Calu3 (cell line): ENCODE measurements at places on chromosomes 11 and 22.
A peak's percentile ranks its signal among the peaks of the same experiment; 100 is the strongest.

DNA sequence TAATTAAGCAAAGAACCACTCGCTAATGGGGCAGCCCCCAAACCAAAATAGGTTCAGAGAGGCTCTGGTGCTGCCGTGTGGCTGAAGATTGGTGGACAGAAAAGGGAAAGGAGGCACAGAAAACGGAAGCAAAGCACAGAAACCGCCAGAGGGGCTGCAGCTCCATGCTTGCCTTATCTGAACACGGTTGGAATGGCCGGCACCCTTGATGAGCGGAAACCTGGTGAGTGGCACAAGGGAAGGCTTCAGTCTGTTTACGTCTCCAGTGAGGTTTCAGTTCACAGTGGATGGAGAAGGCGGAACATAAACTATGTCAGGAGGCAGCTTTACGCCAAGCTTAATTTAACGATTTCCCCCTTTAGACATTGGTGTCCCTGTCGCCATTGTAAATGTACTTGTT, 5.2 kb upstream of the PRR33 start:
- no peak for DNase-seq

DNA sequence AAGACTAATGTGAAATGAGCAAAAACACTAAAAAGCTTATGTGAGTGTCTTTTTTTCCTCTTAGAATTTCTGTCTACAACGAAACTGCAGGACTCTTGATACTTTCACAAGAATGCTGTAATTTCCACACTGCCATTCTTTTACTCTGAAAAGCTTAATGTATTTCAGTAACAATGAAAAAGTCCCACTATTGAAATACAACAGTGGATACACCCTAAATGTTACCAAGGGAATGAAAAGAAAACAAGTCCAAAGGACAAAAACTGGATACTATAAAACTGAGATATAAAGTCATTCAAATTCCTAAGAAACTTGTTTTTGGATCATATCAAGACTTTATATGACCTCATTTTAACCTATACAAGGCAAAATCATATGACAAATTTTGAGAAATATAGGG, 77.4 kb downstream of the SOX6 start:
- no peak for DNase-seq

DNA sequence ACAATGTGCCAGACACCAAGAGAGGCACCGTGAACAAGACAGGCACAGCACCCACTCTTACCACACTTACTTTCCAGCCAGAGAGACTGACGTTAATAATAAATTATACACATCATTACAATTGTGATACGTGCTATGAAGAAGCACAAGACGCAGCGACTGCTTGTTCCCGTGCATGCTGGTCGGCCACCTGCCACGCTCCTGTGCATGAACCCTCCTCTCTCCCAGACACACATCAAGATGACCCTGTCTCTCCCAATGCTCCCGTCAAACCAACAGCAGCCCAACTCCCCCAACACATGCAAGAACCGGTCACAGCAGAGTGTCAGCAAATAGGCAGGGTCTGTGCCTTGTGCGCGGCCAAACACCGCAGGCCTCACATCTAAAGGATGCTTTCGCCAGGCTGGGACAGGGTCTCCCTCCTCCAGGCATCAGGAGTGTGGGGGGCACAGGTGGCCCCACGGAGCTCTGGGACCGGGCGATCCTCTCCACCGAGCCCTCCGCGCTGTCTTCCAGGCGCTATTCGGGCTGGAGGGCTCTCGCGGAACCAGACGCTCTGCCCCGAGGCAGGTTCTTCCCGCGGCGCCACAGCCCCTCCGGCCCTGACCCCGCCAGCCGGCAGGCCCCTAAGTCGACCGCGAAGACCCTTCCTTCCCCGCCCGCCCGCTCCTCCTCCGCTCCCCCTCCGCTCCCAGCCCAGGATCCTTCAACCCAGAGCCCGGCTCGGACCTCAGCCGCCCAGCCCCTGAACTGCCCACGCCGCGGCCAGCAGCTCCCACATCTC, 533 bp downstream of the SERGEF start:
- DNase-seq = peak; percentile 19

DNA sequence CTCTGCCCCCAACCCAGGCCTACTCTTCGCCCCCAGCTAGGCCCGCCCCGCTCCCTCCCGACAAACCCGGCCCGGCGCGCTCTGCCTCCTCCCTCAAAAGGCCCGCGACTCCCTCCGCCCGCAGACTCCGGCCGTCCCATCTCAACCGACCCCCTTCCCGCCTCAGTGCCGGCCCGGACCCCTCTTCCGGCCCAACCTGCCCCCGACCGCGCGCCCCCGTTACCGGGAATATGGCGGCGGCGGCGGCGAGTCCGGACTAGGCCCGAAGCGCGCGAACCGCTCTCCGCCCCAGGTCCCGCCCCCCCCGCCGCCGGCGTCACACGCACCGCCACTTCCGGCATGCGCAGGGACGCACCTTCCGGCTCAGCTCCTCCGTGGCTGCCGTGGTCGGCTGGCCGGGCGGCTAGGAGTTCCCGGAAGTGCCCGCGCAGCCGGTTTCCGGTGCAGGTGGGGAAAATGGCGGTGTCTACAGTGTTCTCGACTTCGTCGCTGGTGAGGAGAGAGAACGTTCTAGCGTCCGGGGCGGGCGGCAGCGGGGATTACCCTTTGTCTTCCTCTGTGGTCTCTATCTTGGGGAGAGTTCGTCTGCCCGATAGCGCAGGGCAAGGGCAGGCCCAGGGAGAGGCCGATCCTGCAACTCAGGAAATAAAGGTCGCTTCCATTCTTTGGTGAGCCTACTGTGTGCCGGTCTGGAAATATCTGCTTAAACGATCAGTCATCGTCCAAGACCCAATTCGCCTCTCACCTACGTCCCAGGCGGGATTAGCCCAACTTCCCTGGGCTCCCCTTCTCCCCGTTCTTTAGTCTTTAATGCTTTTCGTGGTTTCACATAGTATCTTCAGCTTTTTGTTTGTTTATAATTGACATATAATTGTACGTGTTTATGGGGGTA, at the start of the genes CPSF7 and SDHAF2:
CPSF7 (minus strand) TSS at position 285 of the 892 bp plus-strand sequence. CDS start 740 bp downstream, outside the sequence.
SDHAF2 (plus strand) TSS at position 434 of the 892 bp plus-strand sequence; CDS start at position 457, 23 bp downstream.
- DNase-seq = peak; percentile 98

DNA sequence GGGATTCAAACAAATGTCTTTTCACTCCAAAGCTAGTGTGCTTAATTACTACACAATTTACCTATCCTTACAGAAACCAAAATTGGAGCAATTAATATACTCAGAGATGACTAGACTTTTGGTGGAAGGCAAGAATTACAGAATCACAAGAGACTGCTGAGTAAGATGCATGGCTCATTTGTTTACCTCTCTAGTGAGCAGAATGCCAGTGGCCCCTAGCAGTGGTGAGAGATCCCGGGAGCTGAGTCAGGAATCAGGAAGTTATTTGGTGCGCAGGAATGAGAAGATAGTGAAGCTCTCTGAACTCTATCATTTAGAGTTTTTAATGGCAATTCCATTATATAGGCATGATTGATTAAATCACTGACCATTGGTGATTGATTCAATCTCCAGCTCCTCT, 188.9 kb upstream of the SESN3 start:
- no peak for DNase-seq

- no peak for DNase-seq
These were observed 379.1 kb downstream of the BRD1 start for GRCh38 chr22:49448526-49448925.

DNA sequence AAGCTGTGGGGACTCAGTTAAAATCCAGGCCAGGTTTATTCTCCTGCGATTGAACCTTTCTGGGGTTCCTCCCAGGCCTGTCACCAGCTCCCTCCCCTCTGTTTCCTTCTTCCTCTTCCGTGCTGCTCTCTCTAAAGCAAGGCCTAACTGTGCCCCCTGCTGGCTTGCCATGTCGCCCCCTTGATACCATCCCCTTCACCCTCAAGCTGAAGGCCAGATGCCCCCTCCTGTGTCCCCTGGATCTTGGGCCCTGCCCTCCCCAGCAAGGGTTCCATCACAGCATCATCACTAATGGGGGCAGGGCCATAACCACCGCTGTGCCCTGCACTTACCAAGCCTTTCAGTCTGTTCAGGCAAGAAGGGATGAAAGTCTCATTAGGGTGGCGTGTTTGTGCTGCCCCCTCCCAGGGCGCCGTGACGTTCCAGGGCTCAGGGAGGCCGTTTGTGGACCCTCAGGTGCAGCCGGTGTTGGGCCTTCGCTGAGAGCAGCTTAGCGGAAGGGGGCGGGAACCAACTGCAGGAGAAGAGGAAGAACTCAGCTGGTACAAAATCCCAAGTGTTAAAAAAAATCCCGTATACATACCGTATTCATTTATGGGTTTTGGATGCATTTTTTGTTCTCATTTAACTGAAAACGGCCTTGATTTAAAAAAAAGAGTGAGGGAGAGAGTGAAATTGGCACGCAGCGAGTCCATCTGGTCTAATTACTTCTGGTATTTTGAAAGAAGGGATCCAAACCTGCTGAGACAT, 69.9 kb downstream of the MPPED1 start:
- no peak for DNase-seq

- DNase-seq = no peak
These were observed 41.1 kb downstream of the KCNC1 start for GRCh38 chr11:17775507-17776211.

DNA sequence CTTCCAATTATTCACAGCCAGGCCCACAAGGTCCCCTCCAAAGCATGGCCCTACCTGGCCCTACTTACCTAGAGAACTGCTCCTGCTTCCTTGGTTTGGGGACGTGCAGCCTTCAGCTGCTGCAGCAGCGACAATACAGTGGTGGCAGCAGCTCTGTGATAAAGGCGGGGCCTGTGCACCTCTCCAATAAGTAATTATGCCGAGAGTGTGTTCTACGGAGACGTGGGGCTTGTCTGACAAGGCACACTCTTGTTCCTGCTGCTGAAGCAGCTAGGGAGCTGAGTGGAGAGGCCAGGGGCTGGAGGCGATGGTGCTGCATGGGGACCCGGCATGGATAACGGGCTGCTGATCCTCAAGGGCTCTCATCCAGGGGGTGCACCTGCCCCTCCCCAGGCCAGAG, 98.0 kb upstream of the THY1 start:
- no peak for DNase-seq

DNA sequence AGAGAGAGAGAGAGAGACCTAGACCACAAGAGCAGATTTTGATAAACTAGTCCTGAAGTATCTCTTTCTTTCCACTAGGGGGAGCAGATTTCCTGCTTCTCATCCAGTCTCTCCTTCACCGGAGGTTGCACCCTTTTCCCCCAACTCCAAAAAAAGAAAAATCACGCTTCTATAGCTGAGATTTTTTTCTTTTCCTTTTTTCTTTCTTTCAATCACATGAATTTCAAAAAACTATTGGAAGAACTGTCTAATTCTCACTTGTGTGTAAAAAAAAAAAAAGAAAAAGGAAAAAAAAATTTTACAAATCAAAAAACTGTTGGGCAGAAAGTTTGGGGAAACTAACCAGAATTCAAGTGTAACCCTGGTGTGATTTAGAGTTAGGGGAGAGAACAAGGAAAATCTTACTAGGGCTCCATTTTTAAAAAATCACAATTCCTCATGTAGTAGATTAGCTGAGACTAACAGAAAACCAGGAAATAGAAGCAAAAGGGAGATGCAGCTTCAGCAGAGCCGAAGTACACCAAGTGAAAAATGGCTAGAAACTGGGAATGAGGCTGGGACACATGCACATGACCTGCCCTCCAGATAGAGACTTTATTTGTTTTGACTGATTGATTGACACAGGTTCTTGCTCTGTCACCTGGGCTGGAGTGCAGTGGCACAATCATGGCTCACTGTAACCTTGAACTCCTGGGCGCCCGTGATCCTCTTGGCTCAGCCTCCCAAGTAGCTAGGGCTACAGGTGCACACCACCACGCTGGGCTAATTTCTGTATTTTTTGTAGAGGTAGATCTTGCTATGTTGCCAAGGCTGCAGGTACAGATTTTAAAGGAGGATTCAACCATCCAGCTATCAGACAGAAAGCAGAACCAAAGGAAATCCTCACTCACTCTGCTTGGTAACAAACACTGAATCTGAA, 27.1 kb downstream of the SDHD start:
- no peak for DNase-seq

GRCh38 chr11:94664346-94664745, 97.2 kb downstream of the PIWIL4 start:
- DNase-seq = peak; percentile 57

- DNase-seq = no peak
These were observed 761.9 kb downstream of the DLG2 start for GRCh38 chr11:84865257-84865656.

DNA sequence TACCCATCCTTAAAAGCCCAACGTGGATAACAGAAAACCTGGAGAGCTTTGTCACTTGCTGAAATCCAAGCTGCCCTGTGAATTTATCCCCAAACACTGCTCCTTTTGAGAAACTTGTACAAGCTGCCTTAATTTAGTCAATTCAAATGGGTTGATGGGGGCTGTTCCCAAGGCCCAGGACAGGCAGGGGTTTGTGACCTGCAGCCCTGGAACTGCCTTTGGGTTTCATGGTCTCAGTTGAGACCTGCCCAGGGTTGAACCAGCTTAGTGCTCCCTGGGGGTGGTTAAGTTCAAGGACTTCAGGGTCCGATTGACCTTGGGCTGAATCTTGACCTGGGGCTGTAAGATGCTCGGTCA, 112.1 kb upstream of the OR4B1 start:
- DNase-seq = peak; percentile 30

- DNase-seq = no peak
These were observed 20.4 kb downstream of the FAM168A start for GRCh38 chr11:73577496-73577917.

GRCh38 chr11:27388869-27389268, 25.9 kb upstream of the CCDC34 start:
- DNase-seq = no peak

DNA sequence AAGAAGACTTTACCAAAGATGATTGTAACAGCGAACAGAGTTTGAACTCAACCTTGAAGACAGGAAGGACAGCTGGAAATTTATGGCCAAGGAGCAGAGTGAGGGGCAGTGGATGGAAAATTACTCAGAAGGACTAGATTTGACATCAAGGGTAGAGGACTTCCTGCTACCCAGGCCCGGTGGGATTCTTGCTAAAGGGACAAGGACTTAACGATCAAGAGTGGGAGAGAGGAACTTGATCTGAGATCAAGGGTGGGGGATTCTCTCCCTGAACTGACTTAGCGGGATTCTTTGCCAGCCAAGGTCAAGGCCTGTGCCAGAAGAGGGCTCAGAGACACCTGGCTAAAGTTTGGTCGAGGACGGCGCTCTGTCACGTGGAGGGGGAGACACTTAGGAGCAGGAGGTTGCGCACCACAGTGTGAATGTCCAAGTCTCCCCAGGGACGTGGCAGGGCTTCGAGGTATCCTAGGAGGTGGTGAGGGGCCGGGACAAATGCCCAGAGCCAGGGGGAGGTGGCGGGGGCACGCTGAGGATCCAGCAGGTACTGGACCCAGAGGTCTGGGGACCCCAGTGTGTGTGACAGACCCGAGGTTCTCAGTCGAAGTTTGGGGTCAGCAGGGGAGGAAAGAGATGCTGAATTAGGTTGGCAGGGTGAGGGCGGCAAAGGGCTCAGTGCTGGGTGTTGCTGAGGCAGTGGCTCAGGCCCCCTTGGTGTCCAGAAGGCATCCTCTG, 46.1 kb upstream of the SHISAL1 start:
- DNase-seq = no peak

GRCh38 chr11:70580036-70580805, 181.9 kb downstream of the CTTN start:
- DNase-seq = no peak

- no peak for DNase-seq
These were observed 124.7 kb downstream of the ME3 start for GRCh38 chr11:86547727-86548126.

GRCh38 chr11:22920939-22921565, 60.8 kb upstream of the CCDC179 start:
- DNase-seq = peak; percentile 41

GRCh38 chr11:119491753-119492510, 69.0 kb upstream of the THY1 start:
- DNase-seq = no peak
